ENCODE measurements at places on chromosomes 11 and 22.

DNA sequence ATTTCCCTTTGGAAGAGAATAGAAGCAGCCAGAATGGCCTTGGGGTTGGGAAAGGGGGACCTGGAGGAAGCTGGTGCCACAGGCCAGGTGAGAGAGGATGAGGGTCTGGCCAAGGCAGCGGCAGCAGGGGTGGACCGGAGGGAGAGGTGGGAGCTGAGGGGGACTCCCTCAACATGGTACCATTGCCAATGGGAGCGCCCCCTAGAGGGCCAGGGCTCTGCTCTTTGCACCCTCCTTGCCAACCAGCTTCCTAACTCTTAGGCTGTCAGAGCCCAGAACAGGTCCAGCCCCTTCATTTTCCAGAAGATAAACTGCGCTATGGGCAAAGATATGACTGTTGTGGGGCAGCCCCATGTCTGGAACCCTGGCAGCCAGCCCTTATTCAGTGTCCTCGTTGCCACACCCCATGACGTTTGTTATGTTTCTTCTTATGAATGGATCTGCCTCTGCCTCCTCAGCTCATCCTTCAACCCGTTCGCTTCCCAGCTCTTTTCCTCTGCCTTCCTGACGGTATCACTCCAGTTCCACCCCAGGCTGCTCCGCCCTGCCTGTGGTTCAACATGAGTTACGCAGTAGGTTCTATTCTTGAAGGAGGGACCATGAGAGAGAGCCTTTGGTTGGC lies 185.2 kb downstream of the GRIK4 start:
- no peak for DNase-seq

DNA sequence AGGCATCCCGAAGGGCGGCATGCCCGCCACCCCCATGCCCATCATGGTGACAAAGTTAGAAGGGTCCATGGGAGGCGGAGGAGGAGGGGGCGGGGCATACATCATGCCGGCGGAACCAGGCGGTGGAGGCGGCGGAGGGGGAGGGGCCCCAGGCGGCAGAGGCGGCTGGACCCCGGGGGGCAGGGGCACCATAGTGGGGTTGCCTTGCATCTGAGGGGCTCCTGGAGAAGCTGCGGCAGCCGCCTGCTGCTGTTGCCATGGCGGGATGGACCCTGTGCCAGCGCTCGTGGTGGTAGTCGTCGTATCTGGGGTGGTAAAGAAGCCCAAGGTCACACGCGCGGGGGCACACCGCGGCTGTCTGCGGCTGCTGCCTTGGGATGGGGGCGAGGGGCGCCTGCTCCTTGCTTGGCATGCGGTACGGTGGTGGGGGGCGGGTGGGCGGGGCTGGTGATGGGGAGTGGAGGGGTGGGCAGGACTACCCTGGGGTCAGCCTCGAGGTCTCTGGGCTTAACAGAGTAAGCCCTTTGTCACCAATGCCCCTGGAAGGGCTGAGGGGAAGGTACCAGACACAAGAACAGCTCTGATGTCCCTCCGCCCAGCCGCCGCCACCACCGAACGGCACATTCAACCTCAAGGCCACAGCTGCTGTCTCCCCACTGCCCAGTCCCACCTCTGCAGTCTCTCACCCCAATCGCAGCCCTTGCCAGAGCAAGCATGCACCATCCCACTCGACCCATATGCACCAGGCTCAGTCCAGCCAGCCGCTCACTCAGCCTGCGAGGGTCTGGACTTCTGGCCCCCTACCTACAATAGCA lies 6.3 kb upstream of the PYGM start:
- DNase-seq, result no peak

- no peak for DNase-seq
Observed at GRCh38 chr11:113103932-113104690, 142.9 kb downstream of the NCAM1 start.

- peak; percentile 36 for DNase-seq
Observed at GRCh38 chr11:75240311-75241035, at the start of gene TPBGL. TSS of gene TPBGL (plus strand) at chr11:75240774. CDS start at chr11:75241050, 276 bp downstream.

DNA sequence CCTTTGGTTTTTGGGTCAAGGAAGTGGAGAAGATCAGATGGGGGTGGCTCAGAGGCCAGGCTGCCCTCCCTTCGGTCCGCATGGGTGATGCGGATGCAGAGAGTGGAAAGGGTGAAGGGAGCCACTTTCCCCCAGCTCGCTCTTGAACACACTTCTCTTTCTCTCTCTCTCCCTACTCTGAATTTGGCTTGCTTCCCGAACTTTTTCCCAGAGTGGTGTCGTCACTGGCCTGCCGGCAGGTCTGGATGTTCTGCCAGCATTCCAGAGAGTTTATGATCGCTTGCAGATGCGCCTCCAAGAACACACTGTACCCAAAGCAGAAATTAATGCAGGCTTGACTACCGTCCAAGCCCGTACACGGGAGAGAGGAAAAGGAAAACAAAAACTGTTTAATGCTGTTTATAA lies 103.2 kb downstream of the ZBTB16 start:
- DNase-seq, result no peak

GRCh38 chr22:19463491-19464469 lies 15.2 kb downstream of the UFD1 start:
- DNase-seq, result no peak
